Left forelimb (tissue), 1 donor: ENCODE measurements at places on chromosomes 7 and 10.
A peak's percentile ranks its signal among the peaks of the same experiment; 100 is the strongest.

- DNase-seq: no peak
These were observed 19.1 kb downstream of the ADAM8 start for GRCh38 chr10:133257489-133258065.

- no peak for DNase-seq
These were observed 306.7 kb downstream of the CRPPA start for GRCh38 chr7:16114633-16115032.

DNA sequence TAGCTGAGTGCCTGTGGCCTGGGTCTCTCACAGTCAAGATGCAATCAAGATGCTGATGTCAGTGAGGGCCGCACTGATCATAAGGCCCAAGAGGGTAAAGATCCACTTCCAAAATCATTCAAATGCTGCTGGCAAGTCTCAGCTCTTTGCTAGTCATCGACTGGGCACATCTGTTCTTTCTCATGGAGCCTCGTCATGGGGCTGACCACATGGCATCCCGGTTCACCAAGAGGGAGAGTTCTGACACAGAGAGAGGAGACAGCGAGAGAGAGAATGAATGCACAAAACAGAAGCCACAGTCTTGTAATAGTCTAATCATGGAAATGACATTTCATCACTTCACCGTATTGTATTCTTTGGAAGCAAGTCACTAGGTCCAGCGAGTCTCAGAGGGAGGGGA lies 1067.5 kb upstream of the C7orf33 start:
- no peak for DNase-seq

GRCh38 chr7:112331492-112331891 lies 118.8 kb upstream of the IFRD1 start:
- no peak for DNase-seq

DNA sequence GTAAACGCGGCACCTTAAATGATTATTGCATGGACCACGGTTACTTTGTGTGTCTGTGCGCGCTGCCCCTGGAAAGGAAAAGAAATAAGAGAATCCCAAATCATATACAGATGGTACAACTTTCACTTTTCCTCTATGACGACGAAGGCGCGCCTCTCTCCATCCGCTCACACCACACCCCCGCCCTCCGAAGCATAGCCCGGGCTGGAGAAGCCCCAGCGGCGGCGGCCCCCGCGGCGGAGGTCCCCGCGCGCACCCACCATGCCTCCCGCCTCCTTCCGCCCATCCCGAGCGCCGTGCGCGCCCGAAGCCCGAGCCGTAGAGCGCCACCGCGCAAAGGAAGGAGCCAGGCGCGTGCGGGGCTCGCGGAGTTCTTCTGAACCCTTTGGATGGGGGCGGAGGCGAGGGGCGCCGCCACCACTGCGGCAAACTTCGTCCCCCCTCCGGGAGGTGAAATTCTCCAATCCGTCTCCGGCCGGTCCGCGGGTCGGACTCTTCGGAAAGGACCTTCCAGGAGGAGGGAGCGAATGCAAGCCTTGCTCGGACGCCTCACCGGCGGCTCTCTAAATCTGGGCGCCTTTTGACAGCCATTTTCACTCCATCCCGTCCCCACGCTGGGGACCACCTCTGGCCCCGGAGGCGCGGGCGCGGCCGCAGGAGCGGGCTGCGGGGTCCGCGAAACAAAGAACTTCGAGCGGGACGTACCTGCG lies 588 bp downstream of the GLI3 start:
- peak; percentile 86 for DNase-seq

DNA sequence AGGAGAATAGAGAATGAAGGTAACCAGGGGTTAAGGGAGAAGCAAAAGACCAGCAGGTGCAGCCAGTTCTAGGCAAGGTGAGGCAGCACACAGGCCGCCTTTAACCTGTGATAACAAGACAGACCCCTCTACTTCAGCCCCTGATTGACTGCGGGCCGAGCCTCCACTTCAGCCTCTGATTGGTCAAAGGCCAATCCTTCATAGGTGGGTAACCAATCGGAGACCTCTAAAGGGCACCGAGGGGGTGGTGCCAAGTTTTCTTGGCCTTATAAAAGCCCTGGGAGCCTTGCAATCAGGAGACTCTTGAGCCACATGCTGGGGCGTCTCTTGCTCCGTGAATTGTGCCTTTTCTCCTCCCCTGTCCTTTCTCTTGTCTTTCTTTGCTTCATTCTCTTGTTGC lies 98.8 kb downstream of the ELFN1 start:
- DNase-seq: no peak

DNA sequence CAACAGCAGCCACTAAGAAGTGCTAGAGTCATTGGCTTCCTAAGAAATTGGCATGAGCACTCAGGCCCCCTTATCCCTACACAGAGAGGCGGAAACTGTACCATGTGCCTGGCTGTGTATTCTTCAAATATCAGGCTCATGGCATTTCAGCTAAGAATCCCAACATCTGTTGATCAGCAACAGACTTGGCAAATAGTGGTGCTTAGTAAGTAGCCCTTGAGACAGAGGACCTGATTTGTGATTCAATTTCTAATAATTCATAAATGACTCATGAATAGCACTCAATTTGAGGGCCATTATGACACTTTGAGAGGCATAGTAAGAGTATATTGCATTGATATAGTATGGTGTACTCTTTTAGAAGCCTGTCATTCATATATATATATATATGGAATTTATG lies 309.1 kb downstream of the LRMDA start:
- no peak for DNase-seq

- no peak for DNase-seq
These were observed 9.5 kb downstream of the DDC start for GRCh38 chr7:50555594-50556140.

- no peak for DNase-seq
These were observed 425 bp upstream of the MTG1 start for GRCh38 chr10:133393401-133394063.

DNA sequence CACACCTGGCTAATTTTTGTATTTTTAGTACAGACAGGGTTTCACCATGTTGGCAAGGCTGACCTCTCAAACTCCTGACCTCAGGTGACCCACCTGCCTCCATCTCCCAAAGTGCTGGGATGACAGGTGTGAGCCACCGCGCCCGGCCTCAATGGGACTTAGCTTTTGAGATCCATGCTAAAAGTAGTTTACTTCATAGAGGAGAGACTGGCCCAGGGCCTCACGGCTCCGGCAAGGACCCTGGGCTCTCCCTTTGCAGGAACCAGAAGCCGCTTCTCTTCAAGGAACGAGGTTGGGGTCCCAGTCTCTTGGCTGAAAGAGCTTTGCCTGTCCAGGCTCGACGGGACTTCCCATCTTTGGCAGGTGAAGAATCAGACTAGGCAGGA lies 30.1 kb upstream of the DNAAF5 start:
- peak; percentile 49 for DNase-seq

GRCh38 chr7:14242175-14242574 lies 252.7 kb upstream of the ETV1 start:
- no peak for DNase-seq

DNA sequence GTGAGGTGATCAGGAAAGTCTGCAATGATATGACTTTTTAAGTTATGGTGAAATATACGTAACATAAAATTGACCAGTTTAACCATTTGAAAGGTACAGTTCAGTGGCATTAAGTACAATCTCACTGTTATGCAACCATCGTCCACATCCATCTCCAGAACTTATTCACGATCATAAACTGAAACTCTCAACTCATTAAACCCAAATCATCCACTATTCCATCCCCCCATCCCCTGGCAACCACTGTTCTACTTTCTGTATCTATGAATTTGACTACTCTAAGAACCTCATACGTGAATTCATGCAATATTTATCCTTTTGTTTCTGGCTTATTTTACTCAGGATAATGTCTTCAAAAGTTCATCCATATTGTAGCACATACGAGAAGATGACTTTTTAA lies 48.4 kb downstream of the TFAM start:
- DNase-seq: no peak

GRCh38 chr10:1454428-1454827 lies 282.9 kb downstream of the ADARB2 start:
- no peak for DNase-seq

GRCh38 chr7:34100661-34101060 lies 195.3 kb downstream of the BMPER start:
- DNase-seq: no peak

DNA sequence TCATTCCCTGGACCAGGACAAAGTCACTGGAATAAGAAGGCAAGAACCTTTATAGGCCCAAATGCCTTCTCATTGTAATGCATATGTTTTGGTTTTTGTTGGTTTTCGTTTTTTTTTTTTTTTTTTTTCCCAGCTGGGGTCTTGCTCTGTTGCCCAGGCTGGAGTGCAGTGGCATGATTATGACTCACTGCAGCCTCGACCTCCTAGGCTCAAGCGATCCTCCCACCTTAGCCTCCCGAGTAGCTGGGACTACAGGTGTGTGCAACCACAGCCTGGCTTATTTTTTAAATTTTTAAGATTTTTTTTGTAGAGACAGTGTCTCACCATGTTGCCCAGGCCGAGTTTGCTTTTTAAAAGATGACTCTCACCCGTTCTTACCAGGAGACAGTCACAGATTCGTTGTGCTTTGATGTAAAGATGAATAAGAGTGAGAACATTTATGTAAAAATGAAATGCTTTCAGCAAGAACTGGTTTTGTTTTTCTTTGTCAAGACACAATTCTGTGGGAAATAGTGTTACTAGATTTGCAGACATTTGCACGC lies 7.6 kb downstream of the IQCE start:
- no peak for DNase-seq

DNA sequence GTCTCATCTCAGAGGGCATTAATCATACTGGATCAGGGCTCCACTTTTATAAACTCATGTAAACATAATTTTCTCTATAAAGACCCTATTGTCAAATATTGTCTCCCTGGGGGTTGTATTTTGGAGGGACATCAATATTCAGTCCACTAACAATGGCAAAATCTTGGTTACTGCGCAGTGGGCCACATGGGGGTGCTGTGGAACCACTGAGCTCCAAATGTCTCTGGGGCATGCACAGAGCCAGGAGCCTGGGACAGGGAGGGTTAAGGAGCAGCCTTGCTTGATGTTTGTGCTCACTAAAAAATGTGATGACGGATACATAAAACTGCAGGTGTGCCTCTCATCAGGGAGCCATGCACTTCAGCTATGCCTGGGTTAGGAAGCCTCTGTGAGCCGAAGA lies 62.1 kb upstream of the PRSS58 start:
- no peak for DNase-seq

DNA sequence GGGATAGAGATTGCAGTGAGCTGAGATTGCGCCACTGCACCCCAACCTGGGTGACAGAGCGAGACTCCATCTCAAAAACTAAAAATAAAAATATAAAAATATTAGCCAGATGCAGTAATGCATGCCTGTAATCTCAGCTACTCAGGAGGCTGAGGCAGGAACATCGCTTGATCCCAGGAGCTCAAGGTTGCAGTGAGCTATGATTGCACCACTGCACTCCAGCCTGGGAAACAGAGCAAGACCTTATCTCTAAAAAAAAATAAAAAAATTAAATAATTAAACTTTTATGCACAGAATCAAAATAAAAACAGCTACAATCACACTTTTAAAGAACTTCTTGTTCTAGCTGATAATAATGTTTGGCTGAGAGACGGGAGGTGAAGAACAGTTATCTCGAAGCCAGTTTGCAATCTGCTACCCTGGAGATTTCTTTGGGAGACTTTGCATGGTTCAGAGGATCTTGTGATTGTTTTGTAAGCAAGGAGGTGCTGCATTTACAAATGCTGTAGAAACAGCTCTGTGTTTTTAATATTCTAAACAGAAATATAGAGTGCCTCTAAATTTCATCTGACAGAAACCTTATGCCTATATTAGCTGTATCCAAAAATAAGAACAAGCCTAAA lies 19.9 kb upstream of the MACROH2A2 start:
- DNase-seq: no peak

DNA sequence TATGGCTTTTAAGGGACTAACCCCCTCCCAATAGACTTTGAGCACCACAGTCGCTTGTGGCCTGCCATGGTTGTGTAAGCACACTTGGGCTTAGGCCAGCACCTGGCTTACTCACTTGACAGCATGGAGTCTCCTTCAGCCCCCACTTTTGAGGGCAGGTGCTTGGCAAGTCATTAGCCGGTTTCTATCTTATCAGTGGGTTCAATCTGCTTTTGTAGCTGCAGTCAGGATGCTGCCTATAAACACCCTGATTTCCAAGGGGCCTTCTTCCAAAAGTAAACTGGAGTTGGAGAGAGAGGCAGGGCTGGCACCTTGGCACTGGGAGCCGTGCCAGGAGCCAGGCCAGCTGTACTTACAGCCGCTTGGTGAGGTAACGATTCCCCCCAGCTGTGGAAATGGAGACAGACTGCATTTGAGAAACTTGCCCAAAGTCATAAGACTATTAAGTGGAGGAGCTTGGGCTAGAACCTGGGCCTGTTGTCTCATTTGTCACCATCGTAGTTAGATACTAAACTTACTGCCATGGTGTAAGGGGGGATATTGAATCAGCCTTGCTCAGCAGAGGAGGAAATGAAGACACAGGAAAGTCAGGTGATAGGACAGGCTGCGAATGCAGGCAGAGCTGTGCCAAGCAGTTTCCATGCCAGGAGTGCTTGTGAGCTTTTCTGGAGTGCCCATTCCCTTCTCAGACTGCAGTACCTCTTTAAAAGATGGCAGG lies 92.2 kb upstream of the EFCAB10 start:
- no peak for DNase-seq

DNA sequence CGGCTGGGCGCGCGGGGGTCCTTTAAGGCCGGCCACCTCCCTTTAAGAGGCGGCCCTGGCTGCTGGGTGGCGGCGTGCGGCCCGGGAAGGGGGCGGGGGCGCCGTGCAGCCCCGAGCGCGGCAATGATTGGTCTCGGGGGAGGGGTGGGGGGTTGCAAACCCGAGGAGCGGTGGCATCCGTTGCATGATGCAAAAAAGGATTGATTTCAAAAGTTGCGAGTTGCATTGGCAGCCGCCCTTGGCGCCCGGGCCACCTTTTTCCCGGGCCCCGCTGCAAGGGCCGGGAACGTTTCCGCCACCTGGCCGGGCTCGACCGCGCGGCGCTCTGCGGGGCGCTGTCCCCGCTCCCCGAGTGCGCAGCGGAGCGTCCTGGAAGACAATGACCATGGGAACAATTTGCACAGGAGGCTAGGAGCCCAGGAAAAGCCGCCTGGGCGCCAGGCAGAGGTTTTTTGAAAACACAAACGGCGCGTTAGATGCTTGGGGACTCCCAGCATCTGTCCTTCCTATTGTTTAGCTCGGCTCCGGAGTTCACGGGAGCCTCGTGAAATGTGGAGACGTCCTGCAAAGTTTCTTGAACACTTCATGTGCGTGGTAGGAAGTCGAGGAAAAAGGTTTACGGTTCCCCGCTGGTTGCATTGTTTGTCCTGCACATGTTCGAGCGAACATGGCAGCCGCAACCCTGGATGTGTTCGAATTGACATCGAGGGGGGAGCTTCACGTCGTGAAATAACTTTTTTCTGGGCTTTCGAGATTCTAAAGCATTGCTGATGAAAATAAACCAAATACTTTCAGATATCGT lies at the start of gene SEPHS1:
Gene SEPHS1, minus strand, starts transcription at position 78 of the 802 bp plus-strand sequence. CDS start 3,343 bp downstream, outside the sequence.
- DNase-seq: peak; percentile 86

- DNase-seq: no peak
These were observed 23.2 kb upstream of the ARHGAP22 start for GRCh38 chr10:48627984-48628609.

DNA sequence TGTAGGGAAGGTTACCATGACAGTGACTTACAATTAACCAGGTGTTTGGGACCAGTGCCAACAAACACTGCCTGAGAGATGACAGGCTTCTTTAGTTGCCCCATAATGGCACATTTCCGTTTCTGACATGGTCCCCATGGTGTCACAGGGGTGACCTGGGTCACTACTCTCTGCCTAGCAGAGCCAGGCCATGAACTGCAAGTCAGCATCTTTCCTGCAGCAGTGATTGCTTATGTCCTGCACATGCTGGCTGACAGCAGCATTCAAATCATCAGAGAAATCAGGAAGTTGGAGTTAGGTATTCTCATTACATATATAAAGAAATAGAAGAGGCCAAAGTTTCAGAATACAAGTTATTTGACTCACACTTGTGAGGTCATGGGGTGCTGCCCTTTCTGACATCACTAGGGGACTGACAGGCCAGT lies 47.1 kb upstream of the ZNRF2 start:
- no peak for DNase-seq

GRCh38 chr10:63634488-63635065 lies 113.4 kb downstream of the REEP3 start:
- no peak for DNase-seq
